ENCODE measurements at places on chromosomes 3 and 15.

GRCh38 chr3:147361454-147362420 lies 44.6 kb downstream of the ZIC4 start:
- DNase-seq: peak; percentile 48

GRCh38 chr3:44342176-44342790 lies 3.7 kb downstream of the TCAIM start:
- no peak for DNase-seq

DNA sequence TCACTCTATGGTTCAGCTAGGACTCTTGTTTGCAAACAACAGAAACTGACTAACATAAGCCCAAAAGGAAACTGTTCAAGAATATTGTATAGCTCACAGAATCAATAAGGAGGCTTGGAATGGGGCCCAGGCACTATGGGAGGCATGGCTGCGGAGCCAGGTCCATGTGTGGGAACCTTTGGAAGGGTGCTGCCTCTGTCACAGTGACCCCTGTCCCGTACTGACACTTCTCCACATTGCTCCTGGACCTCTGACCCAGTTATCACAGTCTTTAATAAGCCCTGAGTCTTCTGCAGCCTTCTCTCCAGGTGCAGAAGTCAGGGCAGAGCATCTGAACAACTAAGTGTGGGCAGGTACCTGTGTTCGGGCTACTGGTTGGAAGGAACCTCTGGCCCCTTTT lies 121.8 kb downstream of the ITPR1 start:
- DNase-seq: no peak

GRCh38 chr3:65194047-65194714 lies 506.4 kb upstream of the ADAMTS9 start:
- no peak for DNase-seq

- DNase-seq: no peak
These were observed 99.8 kb downstream of the TMEM108 start for GRCh38 chr3:133138017-133138416.

- DNase-seq: no peak
These were observed 1.3 kb downstream of the BNIP2 start for GRCh38 chr15:59687836-59688235.

GRCh38 chr3:191328962-191329653 lies at the start of gene CCDC50:
Gene CCDC50 (plus strand): TSS chr3:191329394. CDS start chr3:191329675, 281 bp downstream.
- DNase-seq: peak; percentile 83

DNA sequence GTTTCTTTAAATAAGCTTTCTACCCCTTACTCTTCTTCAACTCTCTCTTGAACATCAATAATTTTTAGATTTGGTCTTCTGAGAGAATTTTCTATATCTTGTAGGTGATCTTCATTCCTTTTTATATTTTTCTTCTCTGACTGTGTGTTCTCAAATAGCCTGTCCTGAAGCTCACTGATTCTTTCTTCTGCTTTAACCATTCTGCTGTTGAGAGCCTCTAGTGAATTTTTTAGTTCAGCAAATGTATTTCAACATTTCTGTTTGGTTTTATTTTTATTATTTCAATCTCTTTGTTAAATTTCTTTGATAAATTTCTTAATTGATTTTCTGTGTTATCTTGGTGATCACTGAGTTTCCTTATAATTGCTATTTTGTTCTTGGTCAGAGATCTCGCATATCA lies 19.6 kb downstream of the IQCH start:
- DNase-seq: no peak

Data from head of caudate nucleus (tissue), 42 donors.